ENCODE measurements at places on chromosomes 7 and 10.

- no peak for DNase-seq
Observed at GRCh38 chr10:80411681-80412220, 3.4 kb downstream of the PRXL2A start.

DNA sequence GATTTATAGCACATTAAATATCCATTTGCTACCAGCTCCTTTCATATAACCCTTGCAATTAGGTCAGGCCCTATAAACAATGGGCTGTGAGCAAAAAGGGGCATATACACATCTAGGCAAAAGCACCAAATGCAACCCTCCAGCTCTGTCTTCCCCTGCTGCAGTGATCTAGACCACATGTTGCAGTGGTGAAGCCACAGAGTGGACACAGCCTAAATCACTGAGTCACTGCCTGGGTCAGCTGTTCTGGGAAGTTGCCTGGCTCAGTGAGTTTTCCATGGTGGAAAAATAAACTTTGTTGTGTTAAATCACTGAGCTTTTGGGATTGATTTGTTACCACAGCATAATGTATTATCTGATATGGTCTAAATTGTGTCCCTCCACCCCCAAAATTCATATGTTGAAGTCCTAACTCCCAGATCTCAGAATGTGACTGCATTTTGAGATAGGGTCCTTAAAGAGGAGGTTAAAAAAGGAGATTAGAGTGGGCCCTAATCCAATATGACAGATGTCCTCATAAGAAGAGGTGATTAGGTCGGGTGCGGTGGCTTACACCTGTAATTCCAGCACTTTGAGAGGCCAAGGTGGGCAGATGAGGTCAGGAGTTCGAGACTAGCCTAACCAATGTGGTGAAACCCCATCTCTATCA lies 70.4 kb downstream of the ZFAND4 start:
- no peak for DNase-seq

DNA sequence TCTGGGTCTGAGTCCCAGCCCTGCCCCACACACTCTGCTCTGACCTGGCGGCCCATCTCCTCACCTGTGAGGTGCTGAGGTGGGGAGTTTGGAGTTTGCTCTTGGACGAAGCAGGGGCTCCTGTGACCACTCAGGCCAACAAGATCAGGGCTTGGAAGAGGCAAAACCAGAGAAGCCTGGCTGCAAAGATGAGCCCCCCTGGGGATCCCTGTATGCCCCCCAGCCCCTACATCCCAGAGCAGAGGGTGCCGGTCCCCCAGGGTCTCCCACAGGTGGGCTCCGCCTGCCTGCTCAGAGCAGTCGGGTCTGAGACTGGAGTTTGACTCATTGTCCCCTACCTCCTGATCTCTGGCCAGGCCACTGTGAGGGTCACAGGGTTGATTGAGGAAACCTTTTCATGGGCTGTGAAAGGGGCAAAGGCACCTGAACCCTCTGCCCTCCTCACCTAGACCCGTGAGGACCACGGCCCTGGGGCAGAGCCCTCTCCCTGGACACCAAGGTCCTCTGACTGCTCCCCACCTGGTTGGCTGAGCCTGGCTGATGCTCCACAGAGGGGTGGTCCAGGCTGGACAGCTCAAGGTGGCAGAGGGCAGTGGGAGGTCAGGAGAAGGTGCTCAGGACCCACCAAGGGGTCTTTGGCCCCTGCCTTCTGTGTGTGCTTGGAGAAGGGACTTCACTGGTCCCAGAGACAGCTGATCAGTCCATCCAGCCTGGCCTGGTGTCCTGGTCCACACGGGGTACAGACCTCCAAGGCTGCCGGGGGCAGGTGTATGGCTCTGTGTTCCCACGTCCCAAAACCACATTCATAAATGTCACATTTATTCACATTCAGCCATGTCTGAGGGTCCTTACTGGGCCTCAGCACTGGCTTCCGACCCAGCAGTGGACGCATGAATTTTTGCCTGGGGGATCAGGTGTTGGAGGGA lies 9.1 kb upstream of the SCART1 start:
- DNase-seq, result no peak

- DNase-seq, result no peak
Observed at GRCh38 chr10:121721257-121721656, 123.0 kb upstream of the FGFR2 start.

DNA sequence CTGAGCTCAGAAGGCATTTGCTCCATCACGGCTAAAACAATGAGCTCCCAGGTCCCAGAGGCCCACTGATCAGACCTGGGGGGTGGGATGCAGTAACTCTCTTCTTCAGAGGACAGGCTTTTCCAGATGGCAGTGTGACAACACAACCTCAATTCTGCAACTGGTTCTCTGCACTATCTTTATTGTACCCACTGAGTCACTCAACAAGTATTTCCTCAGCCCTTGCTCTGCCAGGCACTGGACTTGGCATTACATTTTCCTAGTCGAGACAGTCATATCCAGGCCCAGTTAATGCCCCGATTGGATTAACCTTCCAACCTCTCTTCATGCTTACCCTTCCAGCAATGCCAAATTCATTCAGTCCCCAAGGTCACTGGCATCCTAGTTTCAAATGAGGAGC lies 72.6 kb downstream of the JAZF1 start:
- DNase-seq, result no peak

- DNase-seq, result no peak
Observed at GRCh38 chr10:96833220-96834001, 1.3 kb downstream of the LCOR start.

- DNase-seq, result no peak
Observed at GRCh38 chr7:17099083-17099973, 199.1 kb upstream of the AHR start.
